ENCODE measurements at places on chromosomes 7 and 10.

GRCh38 chr10:23069019-23069815 lies 26.2 kb upstream of the MSRB2 start:
- no peak for DNase-seq

DNA sequence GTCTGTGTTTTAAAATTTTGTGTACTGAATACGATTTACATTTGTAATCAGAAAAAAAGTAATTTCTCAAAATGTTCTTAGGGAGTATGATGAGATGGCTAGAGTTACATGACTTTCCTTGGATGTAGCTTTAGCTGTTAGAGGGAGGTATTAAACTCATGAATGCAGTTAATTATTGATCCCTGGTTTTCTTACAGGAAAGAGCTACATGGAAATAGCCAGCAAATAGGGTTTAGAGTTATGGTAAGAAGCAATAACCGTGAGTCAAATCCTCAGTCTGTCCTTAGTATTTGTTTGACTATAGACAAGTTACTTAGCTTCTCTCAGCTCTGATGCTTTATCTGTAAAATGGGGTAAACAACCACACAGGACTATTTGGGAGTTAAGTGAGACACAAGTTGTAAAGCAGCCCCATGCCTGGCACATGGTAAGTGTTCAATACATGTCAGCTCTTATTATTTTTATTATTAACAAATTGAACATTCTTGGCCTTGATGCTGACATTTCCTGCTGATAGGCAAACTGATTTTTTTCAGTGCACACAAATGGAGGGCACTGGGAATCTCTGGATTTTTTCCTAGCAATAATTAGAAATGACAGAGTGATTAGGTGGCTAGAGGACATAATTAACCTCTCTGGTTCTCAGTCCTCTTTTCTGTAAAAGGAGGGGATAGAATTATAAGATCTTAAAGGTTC lies 204.5 kb upstream of the PHYHIPL start:
- DNase-seq = no peak

GRCh38 chr10:105925045-105925785 lies 1239.3 kb downstream of the SORCS1 start:
- no peak for DNase-seq

- no peak for DNase-seq
Observed at GRCh38 chr7:5528815-5529442, 105.3 kb upstream of the TNRC18 start.

DNA sequence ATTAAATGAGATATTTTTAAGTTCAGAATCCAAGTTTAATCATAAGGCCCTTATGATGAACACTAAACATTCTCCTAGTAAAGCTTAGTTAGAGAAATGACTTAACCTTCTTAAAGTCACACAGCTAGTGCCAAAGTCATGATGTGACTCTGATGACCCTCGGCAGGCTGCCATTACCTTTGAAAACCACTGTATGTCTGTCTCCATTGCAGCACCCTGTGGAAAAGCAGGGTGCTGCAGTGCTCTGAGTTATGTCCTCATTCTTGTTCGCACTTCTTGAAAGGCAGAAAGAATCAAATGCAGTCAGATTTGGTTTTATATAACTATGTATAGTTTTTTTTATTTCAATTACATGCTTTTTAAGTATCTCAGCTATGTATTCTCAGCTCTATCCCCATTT lies 105.0 kb downstream of the PHTF2 start:
- DNase-seq = peak; percentile 21

- DNase-seq = no peak
Observed at GRCh38 chr10:88979153-88979562, 11.4 kb upstream of the FAS start.

DNA sequence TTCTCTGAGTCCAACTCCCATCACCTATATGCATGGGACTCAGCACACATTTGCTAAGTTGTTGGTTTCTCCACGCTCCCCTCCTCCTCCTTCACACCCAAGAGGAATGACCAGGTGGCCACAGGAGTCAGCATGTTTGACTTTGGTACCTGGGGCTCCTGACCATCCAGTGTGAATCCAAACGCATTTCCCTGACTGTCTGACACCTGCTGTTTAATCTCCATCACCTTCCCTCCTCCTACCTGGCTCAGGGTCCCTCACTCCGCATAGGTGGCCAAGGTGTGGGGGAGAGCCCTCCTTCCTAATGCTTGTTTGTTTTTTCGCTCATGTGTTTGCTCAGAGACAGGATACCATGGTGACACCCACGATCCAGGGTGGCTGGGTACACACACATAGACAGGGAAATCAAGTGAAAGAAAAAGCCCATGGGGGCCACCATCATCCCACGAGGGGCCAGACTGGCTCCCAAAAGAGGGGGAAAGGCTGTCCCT lies 194.9 kb downstream of the KCNMA1 start:
- DNase-seq = no peak

GRCh38 chr7:30143748-30144251 lies 9.0 kb downstream of the MTURN start:
- DNase-seq = no peak

GRCh38 chr10:127310430-127310829 lies 114.0 kb upstream of the INSYN2A start:
- no peak for DNase-seq

- DNase-seq = peak; percentile 75
Observed at GRCh38 chr10:118960157-118961090, 69.1 kb upstream of the NANOS1 start.
